ENCODE measurements at places on chromosomes 4 and X. TPM values are rescaled to one million over a fixed set of nuclear protein-coding genes. Genes with fewer than 3 reads are reported as not detected.

Gene ADH1A
- total RNA-seq = not detected

Gene FUNDC2
- 24.5 TPM for total RNA-seq

GRCh38 chrX:63513825-63514568 lies 162.9 kb upstream of the SPIN4 start:
- no peak for DNase-seq

- DNase-seq = peak; percentile 0
These were observed 168.6 kb downstream of the NEK1 start for GRCh38 chr4:169443748-169444147.
